Activated CD4-positive, alpha-beta T cell treated with anti-CD3 and anti-CD28 coated beads, Interleukin-2, amount 10 ng/mL, durations not matched to agents 7 days and 5 days (primary cell): ENCODE measurements at places on chromosomes 5 and 9. TPM values are rescaled to one million over a fixed set of nuclear protein-coding genes. Genes with fewer than 3 reads are reported as not detected.
A peak's percentile ranks its signal among the peaks of the same experiment; 100 is the strongest.

Gene CCNI2
- total RNA-seq, result 6.2 TPM

Gene ADAMTS2
- not detected for total RNA-seq

Gene C5orf52
- not detected for total RNA-seq

Gene FGFR4
- 0.64 TPM for total RNA-seq

Gene SELENOP
- not detected for total RNA-seq

Gene IFNA21
- not detected for total RNA-seq

DNA sequence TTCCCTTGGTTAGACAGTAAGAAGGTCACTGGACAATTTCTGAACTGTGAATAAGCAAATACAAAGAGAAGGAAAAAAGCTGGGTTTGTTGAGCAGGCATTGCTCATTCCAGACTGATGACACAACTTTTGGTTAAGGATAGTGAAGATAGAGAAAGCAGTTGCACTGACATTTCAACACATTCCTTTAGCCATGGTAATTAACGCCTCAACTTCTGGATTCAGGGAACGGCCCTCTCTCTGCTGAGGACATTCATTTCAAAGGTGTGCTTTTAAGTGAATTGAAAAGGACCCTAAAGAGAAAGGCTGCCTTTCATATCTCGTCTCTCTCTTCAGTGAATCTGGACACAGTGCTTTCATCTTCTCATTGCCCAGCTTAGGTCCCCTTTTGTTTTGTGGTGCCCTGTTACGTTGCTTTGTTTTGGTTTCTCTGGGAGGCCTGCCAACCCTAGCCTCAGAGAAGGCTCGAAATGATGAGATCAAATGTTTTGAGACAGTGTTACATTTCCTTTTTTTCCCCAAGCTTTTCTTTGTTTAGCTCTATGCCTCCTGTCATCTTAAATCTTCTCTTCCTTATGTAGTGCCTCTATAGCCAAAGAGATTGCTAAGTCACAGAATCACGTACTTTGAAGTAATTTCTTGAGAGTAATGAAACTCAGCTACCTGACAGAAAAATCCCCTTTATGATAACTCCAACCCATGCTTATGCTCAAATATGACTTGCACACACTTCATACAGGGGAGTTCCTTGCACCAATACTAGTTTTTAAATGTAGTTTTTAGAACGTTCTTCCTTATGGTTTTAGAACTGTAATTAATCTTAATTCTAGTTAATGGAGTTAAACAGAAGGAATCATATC lies 94.4 kb upstream of the IFNE start:
- DNase-seq, result peak; percentile 27

- no peak for DNase-seq
Measured at GRCh38 chr5:96649251-96649662, 12.9 kb upstream of the CAST start.

DNA sequence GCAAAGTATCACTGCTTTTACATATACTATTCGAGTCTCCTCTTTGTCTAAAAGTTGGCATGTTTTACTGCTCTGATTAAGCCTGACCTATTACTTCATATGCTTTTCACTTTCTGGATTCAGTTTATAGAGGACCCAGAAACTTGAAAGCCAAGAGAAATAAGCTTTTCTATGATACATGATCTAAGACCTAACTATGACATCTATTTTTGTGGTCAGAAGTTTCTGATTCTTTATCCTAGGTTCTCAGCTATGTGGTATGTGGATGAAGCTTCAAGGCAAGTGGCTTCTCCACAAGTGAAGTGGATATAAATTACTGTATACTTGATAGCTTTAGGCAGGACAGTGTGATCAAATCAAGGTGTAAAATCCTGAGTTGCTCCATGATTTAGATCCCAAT lies 6.3 kb downstream of the EDIL3 start:
- no peak for DNase-seq

- DNase-seq, result peak; percentile 86
Measured at GRCh38 chr9:6757132-6757455, 679 bp upstream of the KDM4C start.
